Kidney (tissue), 22 donors: ENCODE measurements at places on chromosomes 7 and 10. TPM values are rescaled to one million over a fixed set of nuclear protein-coding genes. Genes with fewer than 3 reads are reported as not detected.

GRCh38 chr7:2923291-2923781 is 79.2 kb upstream of the GNA12 start:
- DNase-seq, result no peak

DNA sequence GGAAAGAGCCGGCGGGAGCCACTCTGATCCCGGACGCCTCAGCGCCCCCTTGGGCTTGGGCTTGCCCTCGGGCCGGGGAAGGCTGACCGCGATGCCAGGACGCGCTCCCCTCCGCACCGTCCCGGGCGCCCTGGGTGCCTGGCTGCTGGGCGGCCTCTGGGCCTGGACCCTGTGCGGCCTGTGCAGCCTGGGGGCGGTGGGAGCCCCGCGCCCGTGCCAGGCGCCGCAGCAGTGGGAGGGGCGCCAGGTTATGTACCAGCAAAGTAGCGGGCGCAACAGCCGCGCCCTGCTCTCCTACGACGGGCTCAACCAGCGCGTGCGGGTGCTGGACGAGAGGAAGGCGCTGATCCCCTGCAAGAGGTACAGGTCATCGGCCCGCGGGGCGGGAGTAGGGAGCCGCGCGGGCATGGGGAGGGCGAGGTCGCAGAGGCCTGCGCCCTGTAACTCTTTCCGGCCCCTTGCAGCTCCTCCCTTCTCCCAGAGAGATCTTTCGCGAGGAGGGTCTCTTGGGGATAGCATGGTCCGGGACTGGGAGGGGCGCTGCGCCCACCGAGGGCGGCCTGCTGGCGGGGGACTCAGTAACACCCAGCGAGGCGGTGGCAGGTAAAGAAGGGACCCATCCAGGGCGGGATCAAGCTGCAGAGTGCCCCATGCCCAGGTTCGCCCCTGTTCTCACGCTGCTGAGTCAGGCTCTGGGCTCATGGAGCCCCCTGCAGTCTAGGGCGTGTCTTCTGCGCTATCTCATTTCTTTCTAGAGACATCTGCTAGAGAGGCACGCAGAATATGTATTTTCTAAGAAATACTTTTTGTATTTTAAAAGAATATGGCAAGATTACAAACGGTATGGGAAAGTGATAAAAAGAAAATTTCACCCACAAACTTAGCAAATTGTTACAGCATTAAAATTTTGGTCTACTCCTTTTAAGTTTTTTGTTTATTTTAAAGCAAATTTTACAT is 687 bp downstream of the EPDR1 start:
- DNase-seq, result peak; percentile 76

- DNase-seq, result no peak
These were observed 261.5 kb upstream of the KLF14 start for GRCh38 chr7:130995252-130996081.

DNA sequence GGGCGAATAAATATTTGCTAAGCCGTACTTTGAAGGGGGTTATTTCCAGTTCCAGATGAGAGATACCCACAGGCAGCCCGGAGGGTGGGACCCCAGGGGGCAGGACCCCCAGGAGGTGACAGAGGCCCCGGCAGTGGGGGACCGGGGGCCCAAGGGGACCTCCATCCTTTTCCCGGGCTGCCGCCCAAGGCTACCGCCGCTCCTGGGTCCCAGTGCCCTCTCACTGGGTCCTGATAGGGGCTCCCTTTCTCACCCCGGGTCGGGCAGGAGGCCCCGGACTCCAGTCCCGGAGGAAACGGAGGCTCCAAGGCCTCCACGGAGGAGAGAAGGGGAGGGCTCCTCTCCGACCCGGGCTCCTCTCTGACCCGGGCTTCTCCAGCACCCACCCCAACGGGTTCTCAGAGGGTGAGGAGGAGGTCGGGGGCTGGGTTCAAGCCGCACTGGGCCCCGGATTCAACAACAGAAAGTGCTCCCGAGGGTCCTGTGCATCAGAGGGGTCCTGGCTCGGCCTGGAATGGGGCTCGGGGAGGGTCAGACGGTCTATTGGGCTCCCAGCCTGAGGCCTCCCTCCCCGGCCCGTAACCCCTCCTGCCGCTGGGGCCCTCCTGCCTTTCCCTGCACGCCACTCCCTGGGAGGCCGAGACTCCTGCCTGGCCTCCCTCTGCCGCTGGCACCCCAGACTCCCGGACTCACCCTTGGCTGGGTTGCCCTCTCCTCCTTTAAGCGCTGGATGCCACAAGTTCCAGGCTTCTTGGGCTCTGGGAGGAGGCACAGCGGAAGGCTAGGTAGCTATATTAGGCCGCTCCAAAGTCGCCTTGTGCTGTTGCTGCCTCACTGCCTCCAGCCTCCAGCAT is 62.5 kb downstream of the ZNF37A start:
- no peak for DNase-seq

- no peak for DNase-seq
These were observed 94.2 kb upstream of the NRP1 start for GRCh38 chr10:33428682-33429081.

GRCh38 chr10:43419997-43420368 is 11.0 kb upstream of the HNRNPF start:
- no peak for DNase-seq

- DNase-seq, result no peak
These were observed 34.8 kb upstream of the TNPO3 start for GRCh38 chr7:129089521-129090212.

DNA sequence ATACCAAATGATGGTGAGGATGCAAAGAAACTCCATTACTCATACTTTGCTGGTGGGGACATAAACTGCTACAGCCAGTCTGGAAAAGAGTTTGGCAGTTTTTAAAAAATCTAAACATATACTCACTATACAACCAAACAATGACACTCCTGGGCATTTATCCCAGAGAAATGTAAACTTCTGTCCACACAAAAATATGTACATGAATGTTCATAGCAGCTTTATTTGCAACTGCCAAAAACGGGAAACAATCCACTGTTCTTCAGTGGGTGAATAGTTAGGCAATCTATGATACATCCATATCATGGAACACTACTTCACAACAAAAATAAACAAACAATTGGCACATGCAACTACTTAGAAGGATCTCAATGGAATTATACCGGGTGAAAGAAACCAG is 276.4 kb upstream of the SP8 start:
- DNase-seq, result no peak

DNA sequence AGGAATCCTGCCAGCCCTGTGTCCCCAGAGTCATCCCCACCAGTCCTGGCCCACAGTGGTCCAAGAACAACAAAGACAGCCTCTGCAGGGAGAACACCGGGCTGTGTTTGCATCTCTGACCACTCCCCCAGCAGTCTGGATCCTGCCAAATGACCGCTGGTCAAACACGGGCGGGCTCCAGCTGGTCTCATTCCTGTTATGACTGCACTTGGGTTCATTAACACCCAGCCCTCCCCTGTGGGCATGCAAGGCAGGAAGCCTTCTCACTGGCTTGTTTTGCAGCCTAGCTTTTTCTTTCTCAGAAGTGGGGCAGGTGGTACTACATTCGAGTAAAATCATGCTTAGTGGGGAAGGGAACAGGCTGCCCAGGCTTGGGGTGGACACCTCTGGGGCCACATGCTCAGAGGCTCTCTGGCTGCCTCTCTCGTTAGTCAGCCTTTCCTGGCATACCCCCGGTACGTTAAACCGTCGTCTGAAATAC is 190.0 kb downstream of the PLXNA4 start:
- DNase-seq, result peak; percentile 85

GRCh38 chr10:23412223-23412622 is 26.7 kb upstream of the OTUD1 start:
- DNase-seq, result no peak

DNA sequence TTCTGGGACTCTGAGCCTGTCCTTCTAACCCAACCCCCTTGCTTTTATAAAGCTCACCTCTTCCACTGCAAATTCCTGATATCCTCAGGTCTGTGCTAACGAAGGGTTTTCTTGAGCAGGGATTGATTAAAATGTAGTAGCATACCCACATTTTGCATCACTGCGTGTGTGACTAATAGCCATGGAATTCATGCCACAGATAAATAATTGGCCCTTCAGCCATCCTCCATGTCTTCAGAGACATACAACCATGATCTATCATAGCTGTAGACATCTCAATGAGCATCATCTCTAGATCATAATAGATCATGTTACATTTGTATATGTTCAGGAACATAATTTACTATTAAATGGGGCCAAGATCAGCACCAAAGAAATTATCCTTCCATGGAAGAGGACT is 990.3 kb downstream of the KCNMA1 start:
- no peak for DNase-seq

- no peak for DNase-seq
These were observed 21.9 kb downstream of the ARID5B start for GRCh38 chr10:61923210-61923949.

GRCh38 chr7:6917258-6917657 is 91.2 kb upstream of the CCZ1B start:
- DNase-seq, result no peak

GRCh38 chr7:117961235-117961634 is 88.0 kb upstream of the CTTNBP2 start:
- no peak for DNase-seq

- DNase-seq, result no peak
These were observed 28.0 kb upstream of the MSRB2 start for GRCh38 chr10:23067337-23067736.

- DNase-seq, result peak; percentile 53
These were observed 133.1 kb downstream of the MAPK8 start for GRCh38 chr10:48439581-48440041.

- DNase-seq, result no peak
These were observed 274.3 kb upstream of the NEBL start for GRCh38 chr10:21171197-21171935.

- no peak for DNase-seq
These were observed 44.4 kb upstream of the SP4 start for GRCh38 chr7:21383227-21384220.

GRCh38 chr7:108503112-108504026 is 22.6 kb downstream of the PNPLA8 start:
- no peak for DNase-seq

DNA sequence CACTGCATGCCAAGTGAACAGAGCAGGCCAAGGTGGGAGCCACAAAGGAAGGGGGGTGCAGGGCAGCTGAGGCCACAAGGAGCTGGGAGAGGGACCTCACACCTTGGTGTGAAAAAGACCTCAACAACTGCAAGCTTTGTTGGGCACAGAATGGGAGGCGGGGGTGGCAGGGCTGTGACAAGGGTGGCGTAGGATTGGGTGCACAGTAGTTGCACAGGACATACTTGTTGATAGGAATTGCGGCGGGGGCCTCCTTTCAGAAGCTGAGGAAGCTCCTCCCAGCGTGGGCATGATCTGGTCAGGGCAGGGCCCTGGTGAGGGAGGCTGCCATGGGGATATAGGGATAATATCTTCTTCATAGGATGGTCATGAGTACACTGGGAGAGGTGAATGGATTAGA is 25.8 kb downstream of the POLL start:
- DNase-seq, result no peak

DNA sequence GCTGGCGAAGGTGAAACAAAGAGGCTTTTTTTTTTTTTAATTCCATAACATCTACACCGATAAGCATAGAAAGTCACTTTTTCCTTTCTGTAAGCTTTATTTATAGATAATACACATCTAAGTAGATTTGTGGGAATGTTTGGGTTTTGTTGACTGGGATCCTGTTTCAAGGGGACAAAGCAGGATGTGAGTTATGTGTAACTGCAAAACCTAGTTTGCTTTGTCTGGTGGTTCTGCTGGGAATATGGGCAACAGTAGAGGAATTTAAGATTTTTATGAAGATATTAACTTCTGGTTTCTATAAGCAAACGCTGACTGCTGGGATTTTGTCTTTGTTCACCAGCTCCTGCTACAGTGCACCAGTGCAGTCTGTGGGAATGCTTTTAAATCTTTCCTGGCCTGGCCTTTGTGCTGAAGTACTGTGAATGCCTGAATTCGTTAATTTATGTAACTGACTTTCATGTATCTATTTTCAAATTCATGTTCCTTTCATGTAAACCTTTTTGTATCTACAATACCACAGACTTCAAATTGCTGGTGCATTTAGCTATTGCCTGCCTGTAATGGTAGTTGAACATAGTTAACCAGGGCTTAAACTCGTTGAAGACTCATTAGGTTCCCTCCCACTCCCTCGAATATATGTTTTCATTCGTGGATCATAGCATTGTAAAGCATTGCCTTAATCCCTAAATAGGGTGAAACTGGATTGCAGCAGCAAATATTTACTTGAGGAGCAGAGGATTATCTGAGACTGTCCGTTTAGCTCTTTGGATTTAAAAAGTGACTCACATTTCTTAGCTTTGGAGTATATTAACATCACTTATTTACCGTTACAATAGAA is 1.5 kb downstream of the KLHL7 start:
- DNase-seq, result peak; percentile 24

DNA sequence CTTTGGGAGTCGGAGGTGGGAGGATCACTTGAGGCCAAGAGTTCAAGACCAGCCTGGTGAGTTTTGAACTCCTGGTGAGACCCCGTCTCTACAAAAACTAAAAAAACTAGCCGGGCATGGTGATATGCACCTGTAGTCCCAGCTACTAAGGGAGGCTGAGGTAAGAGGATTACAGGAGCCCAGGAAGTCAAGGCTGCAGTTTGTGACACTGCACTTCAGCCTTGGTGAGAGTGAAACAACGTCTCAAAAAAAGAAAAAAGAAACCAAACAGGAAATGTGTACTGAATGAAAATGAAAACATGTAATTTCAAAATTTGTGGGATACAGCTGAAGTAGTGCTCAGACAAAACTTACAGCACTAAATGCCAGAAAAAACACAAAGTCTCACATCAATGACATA is 7.6 kb downstream of the ARHGAP12 start:
- DNase-seq, result no peak

DNA sequence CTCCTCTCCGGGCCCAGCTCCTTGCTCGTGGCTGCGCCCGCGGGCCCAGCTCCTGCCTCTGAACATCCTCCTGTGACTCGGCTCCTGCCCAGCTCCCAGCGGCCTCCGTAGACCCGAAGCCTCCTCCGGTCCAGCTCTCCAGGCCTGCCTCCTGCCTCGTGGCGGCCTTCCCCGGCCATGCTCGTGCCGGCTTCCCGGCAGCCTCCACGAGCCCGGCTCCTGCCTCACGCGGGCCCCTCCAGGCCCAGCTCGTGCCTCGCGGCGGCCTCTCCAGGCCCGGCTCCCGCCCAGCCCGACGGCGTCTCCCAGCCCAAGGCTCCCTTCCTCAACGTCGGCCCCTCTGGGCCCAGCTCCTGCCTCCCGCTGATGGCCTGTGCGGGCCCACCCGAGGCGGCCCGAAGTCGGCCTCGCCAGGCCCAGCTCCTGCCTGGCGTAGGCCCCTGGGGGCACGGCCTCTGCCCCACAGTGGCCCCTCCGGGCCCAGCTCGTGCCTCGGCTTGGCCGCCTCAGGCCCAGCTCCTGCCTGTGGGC is 16.9 kb upstream of the TMEM248 start:
- no peak for DNase-seq

The LIPJ gene
- polyA plus RNA-seq, result not detected

The TSPAN15 gene
- 28.2 TPM for polyA plus RNA-seq

The CYP3A4 gene
- 0.37 TPM for polyA plus RNA-seq

The IFIT1B gene
- not detected for polyA plus RNA-seq

The LBX1 gene
- not detected for polyA plus RNA-seq

The RBP3 gene
- not detected for polyA plus RNA-seq

The FXYD4 gene
- 392 TPM for polyA plus RNA-seq

The OGA gene
- 33.4 TPM for polyA plus RNA-seq

The ENTPD1 gene
- 5.2 TPM for polyA plus RNA-seq

The CD36 gene
- 6.7 TPM for polyA plus RNA-seq
